ENCODE measurements at places on chromosomes 4 and X. TPM values are rescaled to one million over a fixed set of nuclear protein-coding genes. Genes with fewer than 3 reads are reported as not detected.

- no peaks in the 10 kb centered on the region for H3K4me1 ChIP-seq
- no peak for DNase-seq
- H3K4me3 ChIP-seq: no peak overlapping the region
- no peaks in the 10 kb centered on the region for H3K36me3 ChIP-seq
- H3K27me3 ChIP-seq: no peaks in the 10 kb centered on the region
These were observed 371.8 kb downstream of the ADGRL3 start for GRCh38 chr4:61571761-61572559.

DNA sequence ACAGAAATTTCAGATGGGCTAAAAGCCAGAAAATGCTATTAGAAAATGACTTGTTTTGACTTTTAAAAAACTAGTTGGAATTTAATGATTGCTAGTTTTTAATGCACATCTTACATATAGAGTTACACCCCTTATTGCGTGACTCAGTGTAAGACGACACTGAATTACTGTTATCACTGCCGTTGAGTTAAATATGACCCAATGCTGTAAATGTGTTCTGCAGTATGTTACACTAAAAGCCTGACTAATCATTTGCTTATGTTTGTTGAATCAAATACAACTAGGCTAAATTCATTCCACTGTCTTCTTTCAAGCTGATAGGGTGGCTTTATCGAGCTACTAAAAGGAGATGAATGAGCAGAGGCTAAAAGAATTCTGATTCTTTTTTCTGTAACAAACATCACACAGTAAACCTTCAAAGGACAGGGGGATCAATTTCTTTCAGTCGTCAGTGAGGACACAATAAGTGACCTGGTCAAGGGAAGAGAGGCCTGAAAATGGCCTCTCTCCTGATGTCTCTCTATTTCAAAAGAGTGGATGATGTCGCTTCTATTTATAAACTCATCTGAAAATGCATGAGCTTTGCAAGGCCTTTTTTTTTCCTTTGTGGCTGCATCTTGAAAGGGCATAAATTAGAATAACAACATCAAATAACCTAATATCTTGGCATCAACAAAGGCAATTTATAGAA lies 142.2 kb upstream of the KCNIP4 start:
- H3K4me3 ChIP-seq: no peak overlapping the region
- no peak for DNase-seq
- no peaks in the 10 kb centered on the region for H3K36me3 ChIP-seq
- H3K27me3 ChIP-seq: no peaks in the 10 kb centered on the region
- H3K4me1 ChIP-seq: no peaks in the 10 kb centered on the region

- H3K4me3 ChIP-seq: no peak overlapping the region
These were observed 75.0 kb downstream of the PTTG2 start for GRCh38 chr4:38034986-38035882.

DNA sequence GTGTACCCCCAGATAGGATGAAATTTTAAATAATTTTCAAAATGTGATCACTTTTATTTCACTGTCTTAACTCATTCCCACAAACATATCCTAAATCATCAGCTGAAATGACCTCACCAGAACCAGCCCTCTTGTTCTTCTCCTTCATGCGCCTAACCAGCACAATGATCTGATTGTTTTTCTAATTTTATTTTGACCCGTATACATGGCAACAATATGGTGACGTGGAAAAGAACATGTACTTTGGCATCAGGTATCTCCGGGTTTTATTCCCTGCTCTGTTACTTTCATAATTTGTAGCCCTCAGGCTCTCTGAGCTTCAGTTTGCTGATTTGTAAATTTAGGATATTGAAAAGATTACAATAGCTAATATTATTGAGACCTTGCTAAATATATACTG lies 562.4 kb upstream of the ZFP42 start:
- H3K27me3 ChIP-seq: no peaks in the 10 kb centered on the region
- H3K4me1 ChIP-seq: no peaks in the 10 kb centered on the region
- H3K36me3 ChIP-seq: no peaks in the 10 kb centered on the region

DNA sequence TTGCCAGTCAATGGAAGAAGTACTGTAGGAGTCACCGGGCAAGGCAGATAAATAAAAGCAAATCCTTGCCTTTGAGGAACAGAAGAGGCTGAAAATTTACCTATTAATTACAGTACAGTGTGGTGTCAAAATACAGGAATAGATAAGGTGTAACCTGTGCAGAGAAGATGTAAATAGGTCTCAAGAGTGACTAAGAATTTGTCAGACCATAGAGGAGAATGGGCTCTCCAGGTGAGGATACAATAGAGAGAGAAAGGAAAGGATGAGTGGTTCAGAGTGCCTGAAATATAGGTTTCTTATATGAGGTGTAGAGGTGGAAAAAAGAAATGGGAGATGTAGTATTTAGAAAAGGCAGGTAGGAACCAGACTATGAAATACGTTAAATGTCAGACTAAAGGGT lies 801 bp upstream of the ZC4H2 start:
- no peak for DNase-seq
- no peaks in the 10 kb centered on the region for H3K36me3 ChIP-seq
- H3K4me1 ChIP-seq: no peaks in the 10 kb centered on the region

DNA sequence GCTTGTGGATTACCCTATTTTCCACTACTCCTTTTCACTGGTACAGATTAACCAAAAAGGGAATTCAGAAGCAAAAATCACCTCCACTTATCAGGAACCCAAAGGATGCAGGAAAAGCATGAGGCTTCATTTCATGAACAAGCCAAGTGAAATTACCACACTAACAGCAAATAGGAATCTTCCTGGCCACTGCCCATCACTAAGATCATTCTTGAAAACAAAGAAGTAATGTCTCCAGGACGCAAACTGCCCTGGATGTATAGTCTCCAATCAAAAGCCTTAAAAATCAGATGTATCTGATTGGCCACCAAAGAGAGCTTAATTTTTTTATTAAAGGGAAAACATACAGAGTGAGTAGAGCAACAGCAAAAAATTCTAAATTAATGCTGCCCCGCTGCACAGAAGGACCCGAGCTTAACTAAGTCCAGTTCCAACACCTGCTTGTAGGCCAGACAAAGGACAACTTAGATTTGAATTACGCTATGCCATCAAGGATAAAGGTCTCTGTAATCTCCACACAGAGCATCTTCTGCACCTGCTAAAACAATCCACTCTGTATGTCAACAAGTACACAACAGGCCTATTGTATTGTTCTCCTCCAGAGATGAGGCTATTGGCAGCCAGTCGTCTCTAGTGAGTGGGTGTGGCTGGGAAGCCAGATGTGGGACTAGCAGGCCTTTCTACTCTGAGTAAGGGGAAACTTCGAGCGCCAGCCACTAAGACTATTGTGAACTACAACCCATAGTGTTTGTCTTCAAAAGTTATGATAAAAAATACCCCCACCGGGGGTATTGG lies 12.4 kb downstream of the ZDHHC9 start:
- no peaks in the 10 kb centered on the region for H3K27me3 ChIP-seq
- no peak overlapping the region for H3K4me3 ChIP-seq
- DNase-seq: no peak
- H3K4me1 ChIP-seq: no peaks in the 10 kb centered on the region
- no peak overlapping the region for H3K27ac ChIP-seq

GRCh38 chr4:41506130-41506529 lies 31.8 kb upstream of the LIMCH1 start:
- H3K36me3 ChIP-seq: no peaks in the 10 kb centered on the region
- no peak for DNase-seq
- no peak overlapping the region for H3K27ac ChIP-seq
- H3K27me3 ChIP-seq: no peaks in the 10 kb centered on the region
- H3K4me3 ChIP-seq: no peak overlapping the region

GRCh38 chrX:41334363-41335197 lies 618 bp downstream of the DDX3X start:
- peak overlapping the region; percentile 100 for H3K27ac ChIP-seq
- no peaks in the 10 kb centered on the region for H3K27me3 ChIP-seq
- H3K4me1 ChIP-seq: peaks cover 27% of the 10 kb centered on the region

DNA sequence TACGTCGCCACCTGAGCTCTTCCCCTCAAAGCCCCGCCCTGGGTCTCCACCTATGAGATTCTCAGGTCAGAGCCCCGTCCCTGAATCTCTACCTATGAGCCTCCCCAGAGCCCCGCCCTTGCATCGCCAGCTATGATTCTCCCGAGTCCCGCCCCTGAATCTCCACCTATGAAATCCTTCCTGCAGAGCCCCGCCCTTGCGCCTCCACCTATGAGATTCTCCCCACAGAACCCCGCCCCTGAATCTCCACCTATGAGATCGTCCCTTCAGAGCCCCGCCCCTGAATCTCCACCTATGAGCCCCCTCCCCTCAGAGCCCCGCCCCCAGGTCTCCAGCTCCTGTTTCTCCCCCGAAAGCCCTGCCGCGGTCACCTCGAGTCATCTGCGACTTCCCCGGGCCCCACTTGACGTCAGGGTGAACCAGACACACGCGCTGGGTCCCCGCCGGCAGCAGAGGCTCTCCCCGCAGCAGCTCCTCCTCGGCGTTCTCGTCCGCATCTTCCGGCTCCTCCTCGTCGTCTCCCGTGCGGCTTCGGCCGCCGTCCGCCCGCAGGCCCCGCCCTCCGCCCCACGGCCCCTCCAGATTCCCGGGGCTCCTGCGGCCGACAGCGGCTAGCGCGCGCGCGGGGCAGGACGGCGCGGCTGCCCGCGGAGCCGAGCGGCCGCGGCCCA lies 393 bp downstream of the GTPBP6 start:
- peak overlapping the region; percentile 100 for H3K4me3 ChIP-seq
- peaks cover 10% of the 10 kb centered on the region for H3K4me1 ChIP-seq
- H3K36me3 ChIP-seq: no peaks in the 10 kb centered on the region
- peak overlapping the region; percentile 100 for H3K27ac ChIP-seq
- peak; percentile 99 for DNase-seq
- H3K27me3 ChIP-seq: no peaks in the 10 kb centered on the region

GRCh38 chr4:89307446-89308160 lies at the start of gene GPRIN3:
TSS of gene GPRIN3 (minus strand) at chr4:89307800. CDS start at chr4:89250110, 57,690 bp downstream.
- peak within 1 kb of the TSS; percentile 57 for H3K4me3 ChIP-seq

DNA sequence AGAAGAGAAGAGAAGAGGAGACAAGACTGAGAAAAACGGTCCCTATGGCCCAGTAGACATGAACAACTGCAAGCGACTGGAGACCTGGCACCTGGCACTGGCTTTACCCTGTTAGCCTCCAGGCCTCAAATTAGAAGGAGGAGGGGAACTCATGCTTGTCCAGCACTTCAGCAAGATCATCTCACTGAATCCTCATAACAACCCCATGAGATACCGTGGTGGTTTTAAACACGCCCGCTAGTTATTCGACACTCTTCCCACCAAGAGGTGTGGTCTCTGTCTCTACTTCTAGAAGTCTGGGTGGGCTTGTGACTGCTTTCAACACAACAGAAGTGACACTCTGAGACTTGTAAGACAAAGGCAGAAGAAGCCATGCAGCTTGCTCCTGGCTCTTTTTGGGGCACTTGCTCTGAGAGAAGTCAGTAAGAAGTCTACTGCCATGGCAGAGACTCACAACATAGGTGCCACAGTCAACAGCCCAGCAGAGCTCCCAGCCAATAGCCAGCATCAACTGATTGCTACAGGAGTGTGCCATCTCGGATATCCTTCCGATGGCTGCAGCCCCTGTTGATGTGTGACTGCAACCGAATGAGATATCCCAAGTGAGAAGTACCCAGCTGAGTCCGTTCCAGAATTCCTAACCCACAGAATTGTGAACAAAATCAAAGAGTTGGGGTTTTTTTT lies 34.0 kb upstream of the BCOR start:
- DNase-seq: no peak
- H3K27me3 ChIP-seq: peaks cover 9% of the 10 kb centered on the region
- H3K27ac ChIP-seq: no peak overlapping the region
- H3K36me3 ChIP-seq: no peaks in the 10 kb centered on the region
- H3K4me3 ChIP-seq: no peak overlapping the region
- no peaks in the 10 kb centered on the region for H3K4me1 ChIP-seq

- no peaks in the 10 kb centered on the region for H3K36me3 ChIP-seq
- no peak overlapping the region for H3K4me3 ChIP-seq
- no peak overlapping the region for H3K27ac ChIP-seq
- H3K27me3 ChIP-seq: no peaks in the 10 kb centered on the region
These were observed 39.8 kb upstream of the RBM47 start for GRCh38 chr4:40669504-40669903.

- H3K4me3 ChIP-seq: no peak overlapping the region
- H3K27me3 ChIP-seq: no peaks in the 10 kb centered on the region
- H3K27ac ChIP-seq: no peak overlapping the region
- DNase-seq: no peak
These were observed 269.7 kb upstream of the LCORL start for GRCh38 chr4:18291256-18291655.

DNA sequence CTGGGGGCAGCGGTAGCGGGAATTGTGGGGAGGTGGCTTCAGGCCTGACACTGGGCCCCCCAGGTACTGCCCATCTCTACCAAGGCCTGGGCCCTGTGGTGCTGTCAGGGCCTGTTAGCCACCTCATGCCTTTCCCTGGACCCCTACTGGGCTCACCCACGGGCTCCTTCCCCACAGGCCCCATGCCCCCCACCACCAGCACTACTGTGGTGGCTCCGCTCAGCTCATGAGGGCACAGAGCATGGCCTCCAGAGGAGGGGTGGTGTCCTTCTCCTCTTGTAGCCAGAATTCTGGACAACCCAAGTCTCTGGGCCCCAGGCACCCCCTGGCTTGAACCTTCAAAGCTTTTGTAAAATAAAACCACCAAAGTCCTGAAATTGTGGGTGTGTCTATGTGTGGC lies 7.5 kb downstream of the GATA1 start:
- peaks cover 54% of the 10 kb centered on the region for H3K27me3 ChIP-seq
- no peaks in the 10 kb centered on the region for H3K4me1 ChIP-seq
- DNase-seq: no peak
- no peak overlapping the region for H3K4me3 ChIP-seq
- no peaks in the 10 kb centered on the region for H3K36me3 ChIP-seq

DNA sequence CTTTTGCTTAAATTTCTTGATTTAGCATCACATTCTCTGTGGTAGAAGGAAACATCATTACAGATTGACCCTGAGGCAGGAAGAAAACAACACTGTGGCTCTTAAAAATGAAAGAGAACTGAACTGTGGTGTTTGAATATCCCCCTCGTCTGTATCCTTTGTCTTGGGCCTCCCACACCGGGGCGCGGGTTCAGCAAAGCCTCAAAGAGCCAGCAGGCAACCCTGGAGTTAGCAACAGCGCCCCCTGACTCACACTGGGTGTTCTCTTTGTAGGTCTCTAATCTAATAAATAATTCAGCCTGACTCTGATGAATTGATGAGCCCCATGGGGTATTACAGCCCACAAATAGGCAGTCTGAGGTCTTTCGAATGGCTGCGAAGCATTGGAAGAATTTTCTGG lies 46.1 kb upstream of the CTSO start:
- no peak overlapping the region for H3K4me3 ChIP-seq
- no peak overlapping the region for H3K27ac ChIP-seq
- H3K4me1 ChIP-seq: no peaks in the 10 kb centered on the region
- DNase-seq: no peak

The APBB2 gene
- total RNA-seq: 192 TPM

The MEPE gene
- total RNA-seq: not detected

The RS1 gene
- not detected for total RNA-seq

The MOB1B gene
- 13.3 TPM for total RNA-seq

The DCX gene
- 0.44 TPM for total RNA-seq

The C4orf51 gene
- total RNA-seq: not detected

The LRPAP1 gene
- 204 TPM for total RNA-seq

The WNK3 gene
- 5.4 TPM for total RNA-seq

The MAGEA9B gene
- not detected for total RNA-seq

The TMSB15A gene
- total RNA-seq: 1.4 TPM
